ENCODE measurements at places on chromosomes 16 and 17.
A peak's percentile ranks its signal among the peaks of the same experiment; 100 is the strongest.

GRCh38 chr16:78306361-78306760 is 206.9 kb downstream of the WWOX start:
- no peak for DNase-seq

DNA sequence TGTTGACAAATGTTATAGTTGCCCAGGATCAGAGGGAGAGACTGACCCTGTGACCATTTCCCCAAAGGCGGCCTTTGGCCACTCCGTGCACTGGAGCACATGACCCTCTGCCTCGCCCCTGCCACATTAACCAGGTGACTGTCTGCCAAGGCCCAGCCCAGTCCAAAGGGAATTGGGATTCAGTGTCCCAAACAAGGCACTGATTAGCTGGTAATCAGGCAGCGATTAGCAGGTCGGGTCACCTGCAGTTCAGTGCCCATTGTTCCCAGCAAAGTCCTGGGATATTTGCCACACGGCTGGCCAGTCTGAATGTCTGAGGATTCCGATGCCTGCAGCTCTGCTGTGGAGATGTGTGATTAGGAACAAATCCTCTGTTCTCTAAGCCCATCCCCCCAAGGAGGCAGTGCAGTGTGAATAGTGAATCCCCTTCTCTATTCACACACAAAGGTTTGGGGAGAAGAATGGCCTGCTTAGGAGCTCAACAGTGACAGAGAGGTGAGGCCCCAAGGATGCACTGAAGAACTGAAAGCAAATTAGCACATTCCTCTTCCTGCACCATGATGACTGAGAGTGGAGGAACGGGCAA is 123.1 kb upstream of the MAF start:
- DNase-seq, result no peak

GRCh38 chr16:30096105-30096861 is at the start of gene YPEL3:
Gene YPEL3 (minus strand): TSS chr16:30096213. CDS start chr16:30095482, 731 bp downstream.
- peak; percentile 90 for DNase-seq

- DNase-seq, result no peak
Observed at GRCh38 chr16:10335681-10336080, 50.2 kb upstream of the ATF7IP2 start.

GRCh38 chr16:66359811-66360608 is 6.5 kb upstream of the CDH5 start:
- DNase-seq, result no peak

- no peak for DNase-seq
Observed at GRCh38 chr17:78316867-78317789, 42.7 kb downstream of the SOCS3 start.

DNA sequence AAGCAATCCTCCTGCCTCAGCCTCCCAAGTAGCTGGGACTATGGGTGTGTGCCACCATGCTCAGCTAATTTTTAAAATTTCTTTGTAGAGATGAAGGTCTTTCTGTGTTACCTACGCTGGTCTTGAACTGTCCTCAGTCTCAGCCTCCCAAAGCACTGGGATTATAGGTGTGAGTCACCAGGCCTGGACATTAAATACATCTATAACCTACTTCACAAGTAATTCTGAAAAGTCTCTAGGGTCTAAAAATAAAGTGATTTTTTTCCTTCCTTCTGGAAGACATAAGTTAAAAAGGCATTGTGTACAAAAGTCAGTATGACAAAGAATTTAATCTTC is 118.3 kb downstream of the PARN start:
- no peak for DNase-seq

- DNase-seq, result no peak
Observed at GRCh38 chr17:2690165-2691068, 21.1 kb downstream of the CLUH start.

DNA sequence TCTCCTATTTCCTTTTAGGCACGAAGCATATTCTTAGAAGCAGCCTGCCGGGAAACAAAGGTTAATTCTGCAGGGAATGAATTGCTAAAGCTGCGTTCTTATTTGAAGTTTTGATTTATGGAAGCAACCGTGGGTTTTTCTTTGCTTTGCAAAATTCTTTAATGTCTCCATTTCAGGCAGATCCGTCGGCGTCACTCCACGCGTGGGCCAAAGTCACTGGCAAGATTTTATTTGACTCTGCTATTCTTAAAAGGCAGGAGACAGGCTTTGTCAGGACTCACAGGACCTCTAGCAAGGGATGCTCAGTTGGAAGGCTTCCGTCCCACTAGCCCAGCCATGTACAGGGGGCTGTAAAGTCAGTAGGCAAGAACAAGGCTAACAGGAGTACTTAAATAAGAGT is 387.3 kb upstream of the XYLT1 start:
- no peak for DNase-seq

DNA sequence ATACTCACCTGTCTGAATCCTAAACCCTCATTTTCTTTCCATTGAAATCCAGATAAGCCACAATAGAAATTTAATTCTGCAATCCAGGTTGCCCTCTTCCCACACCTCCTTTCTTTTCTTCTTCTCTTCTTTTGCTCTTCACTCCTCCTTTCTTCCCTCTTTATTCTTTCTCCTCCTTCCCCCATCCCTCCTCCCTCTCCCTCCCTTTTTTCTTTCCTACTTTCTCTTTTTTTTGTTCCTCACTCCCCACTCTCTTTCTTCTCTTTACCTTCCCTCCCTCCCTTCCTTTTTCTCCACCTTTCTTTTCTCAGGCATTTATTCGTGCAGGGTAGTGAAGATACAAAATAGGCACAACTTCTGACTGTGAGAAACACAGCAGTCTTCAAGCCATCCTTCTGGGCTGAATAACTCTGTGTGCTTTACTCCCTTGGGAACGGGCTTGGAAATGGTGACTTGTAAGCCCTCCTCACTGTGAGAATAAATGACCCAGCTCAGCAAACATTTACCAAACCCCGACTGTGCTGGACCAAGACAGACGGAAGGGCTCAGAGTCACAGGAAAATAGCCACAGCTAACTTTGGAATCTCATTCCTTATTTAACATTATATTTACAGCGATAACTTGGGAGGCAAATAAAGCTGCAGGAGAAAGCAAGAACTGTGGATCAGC is 140.8 kb downstream of the HAPSTR1 start:
- no peak for DNase-seq

DNA sequence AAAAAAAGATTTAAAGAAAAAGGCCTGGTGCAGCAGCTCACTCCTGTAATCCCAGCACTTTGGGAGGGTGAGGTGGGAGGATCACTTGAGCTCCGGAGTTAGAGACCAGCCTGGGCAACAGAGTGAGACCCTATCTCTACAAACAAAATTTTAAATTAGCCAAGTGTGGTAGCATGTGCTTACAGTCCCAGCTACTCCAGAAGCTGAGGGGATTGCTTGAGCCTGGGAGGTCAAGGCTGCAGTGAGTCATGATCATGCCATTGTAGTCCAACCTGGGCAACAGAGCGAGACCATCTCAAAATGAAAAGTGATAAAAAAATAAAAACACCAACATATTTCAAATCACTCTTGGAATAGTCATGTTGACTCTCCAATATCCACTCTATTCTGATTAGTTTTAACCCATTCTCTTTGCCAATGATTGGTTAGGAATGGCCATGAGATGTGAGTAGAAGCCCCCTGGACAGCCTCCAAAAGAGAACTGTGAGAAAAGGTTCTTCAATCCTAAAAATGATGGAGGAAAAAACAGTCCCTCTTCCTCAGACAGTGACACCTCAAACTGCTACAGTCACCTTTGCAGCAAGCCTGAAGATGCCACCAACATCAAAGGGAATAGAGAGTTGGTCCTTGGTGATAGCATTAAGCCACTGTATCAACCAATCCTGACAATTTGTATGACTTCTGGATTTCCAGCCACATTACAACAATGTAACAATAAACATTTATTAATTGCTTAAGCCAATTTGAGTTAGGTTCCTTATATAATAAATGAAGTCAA is 2.9 kb upstream of the KANSL1 start:
- no peak for DNase-seq

GRCh38 chr17:78965491-78965924 is 14.2 kb downstream of the LGALS3BP start:
- DNase-seq, result no peak

GRCh38 chr16:70753228-70753627 is 47.7 kb downstream of the VAC14 start:
- DNase-seq, result no peak

DNA sequence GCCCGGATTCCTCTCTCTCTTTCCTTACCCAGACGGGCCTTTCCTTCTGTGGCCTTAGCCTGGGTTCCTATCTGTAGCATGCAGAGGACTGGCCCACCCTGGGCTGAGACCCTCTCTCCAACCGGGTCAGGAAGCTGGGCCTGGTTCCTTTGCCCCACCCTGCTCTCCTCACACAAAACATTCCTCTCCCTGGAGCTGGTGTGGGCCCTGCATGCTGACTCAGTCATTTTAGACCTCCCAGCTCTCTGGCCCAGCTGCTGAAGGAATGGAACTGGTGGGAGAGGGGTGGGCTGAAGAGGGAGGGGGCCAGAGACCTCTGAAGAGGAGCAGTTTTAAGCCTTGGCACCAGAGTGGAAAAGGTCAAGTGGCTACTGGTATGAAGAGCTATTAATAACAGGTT is 957 bp downstream of the MYL4 start:
- DNase-seq, result no peak

- DNase-seq, result no peak
Observed at GRCh38 chr16:68249371-68249770, 4.2 kb downstream of the PLA2G15 start.

DNA sequence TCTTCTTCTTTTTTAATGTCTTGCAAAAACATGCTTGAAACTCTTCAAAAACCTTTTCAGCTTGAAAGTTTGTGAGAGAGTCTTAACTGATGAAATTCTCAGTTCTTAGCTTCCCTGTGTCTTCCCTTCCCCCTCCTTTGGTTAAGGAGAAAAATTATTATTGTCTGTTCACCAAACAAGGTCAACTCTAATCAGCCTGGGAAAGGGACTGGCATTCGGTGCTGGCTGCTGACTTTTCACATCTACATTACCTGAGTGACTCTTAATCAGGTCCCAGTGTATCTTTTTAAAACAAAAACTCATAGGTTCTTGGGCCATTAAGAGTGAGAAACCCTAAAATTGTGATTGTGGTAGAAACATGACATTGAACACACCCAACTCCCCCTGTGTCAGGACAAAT is 39.1 kb upstream of the AXIN2 start:
- no peak for DNase-seq

DNA sequence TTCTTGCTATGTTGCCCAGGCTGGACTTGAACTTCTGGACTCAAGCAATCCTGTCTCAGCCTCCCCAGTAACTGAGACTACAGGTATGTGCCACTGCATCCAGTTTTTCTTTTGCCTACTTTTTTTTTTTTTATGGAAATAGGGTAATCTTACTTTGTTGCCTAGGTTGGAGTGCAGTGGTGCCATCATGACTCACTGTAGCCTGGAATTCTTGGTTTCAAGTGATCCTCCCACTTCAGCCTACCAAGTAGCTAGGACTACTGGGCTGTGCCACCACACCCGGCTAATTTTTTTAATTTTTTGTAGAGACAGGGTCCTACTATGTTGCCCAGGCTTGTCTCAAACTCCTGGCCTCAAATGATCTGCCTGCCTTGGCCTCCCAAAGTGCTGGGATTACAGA is 10.0 kb downstream of the LRRC36 start:
- DNase-seq, result no peak

DNA sequence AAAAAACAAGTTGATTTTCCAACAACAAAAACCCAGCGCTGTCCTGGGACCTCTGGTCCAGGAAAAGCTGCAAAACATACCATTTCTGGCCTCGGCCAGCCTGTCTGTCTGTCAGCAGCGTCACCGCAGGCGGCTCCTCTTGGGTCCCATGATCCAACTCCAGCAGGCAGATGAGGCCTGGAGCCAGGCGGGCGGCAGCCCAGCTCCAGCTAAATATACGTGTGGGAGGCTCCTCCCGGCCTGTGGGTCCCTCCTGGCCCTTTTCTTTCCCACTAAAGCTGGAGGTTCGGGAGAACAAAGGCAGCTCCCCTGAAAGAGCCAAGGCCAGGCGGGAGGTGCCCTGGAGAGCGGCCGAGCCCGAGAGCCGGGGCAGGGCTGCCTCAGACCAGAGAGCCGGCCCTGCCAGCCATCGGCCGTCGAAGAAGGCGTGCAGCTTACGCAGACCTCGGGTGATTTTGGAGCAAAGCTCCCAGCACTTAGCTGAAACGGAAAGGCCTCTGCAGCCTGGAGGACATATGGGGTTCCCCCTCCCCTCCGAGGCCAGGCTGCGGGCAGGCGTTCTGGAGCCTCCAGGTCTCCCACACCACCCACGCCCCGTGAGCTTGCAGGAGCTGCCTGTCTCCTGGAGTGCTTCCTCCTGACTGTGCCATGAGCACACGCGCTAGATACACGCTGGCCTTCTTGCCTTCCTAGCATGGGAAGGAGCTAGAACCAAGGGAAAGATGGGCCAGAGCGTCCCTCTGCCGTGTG is 19.9 kb upstream of the JPH3 start:
- DNase-seq, result no peak

DNA sequence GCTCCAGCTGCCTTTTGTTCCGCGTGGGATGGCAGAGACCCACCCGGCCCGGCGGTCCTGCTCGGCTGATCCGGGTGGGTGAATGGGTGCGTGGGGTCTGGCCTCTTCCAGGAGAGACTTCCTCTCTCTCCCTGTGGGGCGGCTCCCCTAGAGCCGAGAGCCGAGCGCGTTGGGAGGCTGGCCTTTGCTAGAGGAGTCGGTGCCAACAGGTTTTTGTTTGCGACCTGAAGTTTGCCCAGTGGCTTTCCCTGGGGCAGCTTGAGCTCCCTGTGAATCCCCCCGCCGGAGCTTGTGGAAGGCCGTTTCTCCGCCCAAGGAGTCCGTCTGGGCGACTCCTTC is 970 bp downstream of the EPN2 start:
- DNase-seq, result peak; percentile 37

DNA sequence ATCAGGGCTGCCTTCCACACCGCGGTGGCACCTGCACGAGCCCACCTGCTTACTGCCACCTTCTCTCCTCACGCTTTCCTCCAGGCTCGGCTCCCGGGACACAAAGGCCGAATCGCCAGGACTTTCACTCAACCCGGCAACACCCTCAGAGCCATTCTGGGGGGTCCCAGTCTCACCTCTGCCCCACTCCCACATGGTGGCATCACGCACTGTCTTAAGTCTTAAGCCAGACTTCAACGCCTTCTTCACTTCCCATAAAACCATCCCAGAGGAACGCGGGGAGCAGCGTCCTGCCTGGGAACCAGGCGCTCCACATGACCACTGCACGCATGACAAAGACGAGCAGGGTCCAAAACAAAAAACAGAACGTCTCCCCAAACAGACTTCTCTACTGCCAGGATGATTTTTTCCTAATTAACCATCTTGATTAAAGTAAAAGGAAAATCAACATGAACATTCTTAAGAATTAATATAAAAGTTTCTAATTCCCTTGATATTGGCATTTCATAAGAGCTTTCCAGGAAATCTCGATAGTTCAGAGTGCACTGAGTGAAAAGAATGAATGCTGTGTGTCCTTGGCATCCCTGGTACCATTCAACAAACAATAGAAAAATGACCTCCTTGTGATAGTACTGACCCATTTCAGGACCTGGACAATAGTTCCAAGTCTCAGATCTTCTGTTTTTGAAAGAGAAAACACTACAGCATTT is 2.6 kb downstream of the CANT1 start:
- no peak for DNase-seq

GRCh38 chr16:73140929-73141328 is 93.0 kb upstream of the ZFHX3 start:
- DNase-seq, result no peak

Measured in RKO (cell line).